Activated CD8-positive, alpha-beta memory T cell treated with anti-CD3 and anti-CD28 coated beads for 1 hour (primary cell): ENCODE measurements at places on chromosomes 7 and 10.

GRCh38 chr7:18626086-18626485 is 130.5 kb downstream of the HDAC9 start:
- no peak for DNase-seq

- DNase-seq: no peak
These were observed 436 bp upstream of the SLC25A13 start for GRCh38 chr7:96322373-96322695.

DNA sequence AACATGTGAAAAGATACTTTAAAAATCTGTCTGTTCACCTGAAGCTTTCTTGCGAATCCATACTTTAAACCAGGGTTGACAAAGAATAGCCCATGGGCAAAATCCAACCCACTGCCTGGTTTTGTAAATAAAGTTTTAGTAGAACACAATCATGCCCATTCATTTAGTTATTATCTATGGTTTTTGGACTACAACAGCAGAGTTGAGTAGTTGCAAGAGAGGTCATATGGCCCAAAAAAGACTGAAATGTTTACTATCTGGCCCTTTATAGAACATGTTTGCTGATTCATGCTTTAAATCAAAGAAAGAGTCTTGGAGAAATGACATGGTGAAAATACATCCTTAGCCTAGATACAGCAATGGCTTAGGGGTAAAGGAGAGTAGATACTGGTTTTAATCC is 356.2 kb downstream of the RNLS start:
- no peak for DNase-seq

DNA sequence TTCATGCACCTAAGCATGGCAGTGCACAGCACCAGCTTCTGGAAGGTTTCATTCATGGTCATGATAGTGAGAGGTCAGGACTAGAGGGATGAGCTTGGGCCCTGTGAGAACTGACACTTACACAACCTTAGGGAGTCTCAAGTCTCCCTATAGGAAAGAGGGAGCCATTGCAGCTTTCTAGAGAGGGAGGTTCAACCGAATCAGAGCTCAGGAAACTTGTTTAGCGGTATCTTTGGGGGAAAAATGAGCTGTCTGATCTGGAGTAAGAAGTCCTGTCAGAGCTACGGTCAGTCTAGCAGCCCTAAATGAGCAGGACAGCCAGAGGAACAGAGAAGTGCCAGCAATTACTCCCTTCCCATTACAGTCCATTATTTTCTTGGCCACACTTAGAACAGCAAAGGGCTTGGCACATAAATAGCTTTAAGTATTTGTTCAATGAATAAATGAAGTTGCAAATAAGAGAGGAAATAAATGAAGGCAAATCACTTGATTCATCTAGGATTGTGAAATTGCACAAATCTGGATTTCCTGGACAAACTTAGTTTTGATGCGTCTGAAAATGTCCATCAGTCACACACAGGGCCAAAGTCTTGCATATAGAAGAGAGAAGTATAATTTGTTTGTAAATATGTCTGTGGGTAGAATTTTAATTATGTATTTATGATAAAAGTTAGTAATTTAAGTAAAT is 262.0 kb downstream of the GLI3 start:
- no peak for DNase-seq

DNA sequence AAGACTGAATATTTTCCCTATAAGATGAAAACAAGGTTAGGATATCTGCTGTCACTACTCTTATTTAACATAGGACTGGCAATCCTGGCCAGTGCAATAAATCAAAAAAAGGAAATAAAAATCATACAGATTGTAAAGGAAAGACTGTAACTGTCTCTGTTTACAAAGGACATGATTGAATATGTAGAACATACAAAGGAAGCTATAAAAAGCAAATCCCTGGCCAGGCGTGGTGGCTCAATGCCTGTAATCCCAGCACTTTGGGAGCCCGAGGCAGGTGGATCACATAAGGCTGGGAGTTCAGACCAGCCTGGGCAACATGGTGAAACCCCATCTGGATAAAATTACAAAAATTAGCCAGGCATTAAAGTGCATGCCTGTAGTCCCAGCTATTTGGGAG is 15.8 kb downstream of the ZNF485 start:
- DNase-seq: no peak

GRCh38 chr7:108723381-108723814 is 153.7 kb downstream of the DNAJB9 start:
- DNase-seq: no peak

DNA sequence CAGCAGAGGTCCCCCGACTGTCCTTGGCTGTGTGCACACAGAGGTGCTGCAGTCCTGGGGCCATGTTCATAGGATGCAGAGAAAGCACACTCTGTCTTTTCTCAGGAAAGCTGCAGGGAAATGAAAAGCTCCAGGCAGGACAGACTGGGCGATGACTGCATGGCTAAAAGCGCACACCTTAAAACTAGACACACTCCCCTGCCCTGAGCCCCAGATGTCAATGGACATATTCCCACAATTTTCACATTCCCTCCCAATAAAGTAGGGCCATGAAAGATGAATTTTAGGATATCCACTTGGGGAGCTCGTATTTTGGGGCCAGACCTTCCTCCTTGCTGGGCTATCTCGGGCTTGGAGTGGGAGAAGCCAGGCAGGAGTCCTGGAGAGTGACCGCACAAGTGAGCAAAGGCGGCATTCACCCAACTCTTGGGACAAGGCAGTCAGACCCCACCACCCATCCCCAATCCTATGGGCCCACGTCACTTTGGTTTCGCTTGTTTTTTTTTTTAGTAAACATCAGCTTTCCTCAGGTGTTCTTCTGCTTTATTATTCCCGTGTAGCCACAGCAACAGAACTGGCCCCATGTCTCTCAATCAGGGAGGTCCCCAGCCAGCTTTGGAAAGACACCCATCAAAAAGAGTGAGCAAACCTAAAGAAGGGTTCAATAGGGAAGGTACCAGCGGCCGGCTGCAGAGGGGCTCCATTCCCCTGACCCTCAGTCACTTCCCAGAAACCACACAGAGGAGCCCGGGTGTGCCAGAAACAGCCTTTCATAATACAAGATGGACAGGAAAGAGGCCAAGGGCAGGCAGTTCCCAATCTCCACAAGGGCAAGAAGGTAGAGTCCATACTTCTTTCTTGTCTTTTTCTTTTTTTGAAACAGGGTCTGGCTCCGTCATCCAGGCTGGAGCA is 12.7 kb downstream of the GPRIN2 start:
- DNase-seq: no peak

GRCh38 chr7:21099955-21100354 is 313.3 kb upstream of the SP8 start:
- no peak for DNase-seq

GRCh38 chr7:10237306-10237705 is 736.4 kb upstream of the PHF14 start:
- no peak for DNase-seq

DNA sequence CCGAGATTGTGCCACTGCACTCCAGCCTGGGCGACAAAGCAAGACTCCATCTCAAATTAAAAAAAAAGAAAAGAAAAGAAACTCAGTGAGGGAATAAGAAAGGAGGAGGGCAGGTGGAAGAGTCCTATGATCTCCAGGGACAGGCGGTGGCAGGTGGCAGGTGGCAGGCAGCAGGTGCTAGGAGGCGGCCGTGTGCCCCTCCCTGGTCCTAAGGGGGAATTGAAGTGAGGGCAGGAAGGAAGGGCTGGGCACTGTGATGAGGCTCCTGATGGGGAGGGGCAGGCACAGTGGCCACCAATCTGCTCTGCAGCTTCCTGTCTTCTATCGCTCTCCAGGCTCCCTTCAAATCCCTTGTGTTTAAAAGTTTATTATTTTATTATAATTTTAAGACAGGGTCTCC is 41.2 kb upstream of the UBE3C start:
- no peak for DNase-seq

- DNase-seq: no peak
These were observed 3.0 kb downstream of the TBATA start for GRCh38 chr10:70782086-70782745.

- no peak for DNase-seq
These were observed 4.3 kb upstream of the INSYN2A start for GRCh38 chr10:127200646-127201045.

- no peak for DNase-seq
These were observed 121.8 kb upstream of the SEM1 start for GRCh38 chr7:96831446-96831845.

GRCh38 chr10:113960617-113961181 is 83.0 kb upstream of the ADRB1 start:
- DNase-seq: peak; percentile 2

DNA sequence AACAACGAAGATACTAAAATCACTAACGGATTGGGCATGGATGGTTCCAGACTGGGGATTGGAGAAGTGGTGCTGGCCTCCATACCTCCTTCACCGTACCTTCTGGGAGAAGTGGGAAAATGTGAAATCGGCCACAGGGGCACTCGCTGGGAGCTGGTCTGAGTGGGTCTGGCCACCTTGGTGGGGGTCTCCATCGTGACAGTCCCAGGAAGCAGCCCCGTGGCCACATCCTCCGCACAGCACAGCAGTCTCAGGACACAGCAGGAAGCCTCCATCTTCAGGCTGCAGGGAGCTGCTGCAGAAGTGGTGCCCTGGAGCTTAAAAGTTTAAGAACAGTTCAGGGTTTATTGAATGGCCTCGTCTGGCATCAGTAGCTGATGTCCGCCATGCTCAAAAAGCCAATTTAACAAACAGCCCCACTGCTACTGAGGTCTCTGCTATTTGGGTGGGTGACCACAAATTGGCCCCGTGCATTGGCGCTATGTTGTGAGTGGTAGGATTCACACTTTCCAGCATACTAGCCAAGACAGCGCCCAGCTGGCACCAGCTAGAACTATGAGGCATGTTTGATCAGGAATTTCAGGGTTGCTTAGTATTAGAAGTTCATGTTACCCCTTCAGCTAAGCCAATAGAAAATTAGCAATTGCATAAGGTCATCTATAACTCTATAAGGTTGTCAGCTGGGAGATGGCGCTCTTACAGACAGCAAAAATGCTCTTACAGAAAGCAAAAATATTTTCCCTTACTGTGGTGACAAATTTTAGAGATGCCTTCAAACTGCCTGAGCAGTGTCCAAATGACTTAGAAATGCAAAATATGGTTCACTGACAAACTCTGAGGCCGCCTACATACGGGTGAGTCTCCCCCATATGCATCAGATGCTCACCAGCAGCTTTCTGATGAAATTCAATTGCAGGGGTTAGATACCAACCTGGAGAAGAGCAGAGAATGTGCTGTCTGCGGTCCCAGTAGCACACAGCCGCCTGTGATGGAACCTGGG is 17.0 kb downstream of the PKD1L1 start:
- no peak for DNase-seq

- DNase-seq: no peak
These were observed 151.2 kb downstream of the TPST1 start for GRCh38 chr7:66356277-66356721.

DNA sequence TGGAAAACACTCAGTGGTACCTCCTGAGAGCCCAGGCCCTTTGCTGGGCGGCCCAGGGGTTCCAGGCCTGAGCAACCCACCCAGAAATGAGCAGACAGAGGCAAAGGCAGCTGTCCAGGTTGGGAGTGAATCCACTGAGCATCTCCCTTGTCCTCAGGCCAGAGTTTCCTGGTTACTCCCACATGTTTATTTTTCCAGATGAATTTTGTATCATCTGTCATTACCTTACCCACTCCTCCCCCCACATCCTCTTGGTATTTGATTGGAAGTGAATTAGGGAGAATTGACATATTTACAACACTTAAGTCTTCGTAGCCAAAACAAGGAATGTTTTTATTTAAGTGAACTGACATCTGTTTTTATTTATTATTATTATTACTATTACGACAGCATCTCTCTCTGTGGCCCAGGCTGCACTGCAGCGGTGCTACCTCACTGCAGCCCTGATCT is 13.2 kb upstream of the LMBR1 start:
- DNase-seq: no peak

DNA sequence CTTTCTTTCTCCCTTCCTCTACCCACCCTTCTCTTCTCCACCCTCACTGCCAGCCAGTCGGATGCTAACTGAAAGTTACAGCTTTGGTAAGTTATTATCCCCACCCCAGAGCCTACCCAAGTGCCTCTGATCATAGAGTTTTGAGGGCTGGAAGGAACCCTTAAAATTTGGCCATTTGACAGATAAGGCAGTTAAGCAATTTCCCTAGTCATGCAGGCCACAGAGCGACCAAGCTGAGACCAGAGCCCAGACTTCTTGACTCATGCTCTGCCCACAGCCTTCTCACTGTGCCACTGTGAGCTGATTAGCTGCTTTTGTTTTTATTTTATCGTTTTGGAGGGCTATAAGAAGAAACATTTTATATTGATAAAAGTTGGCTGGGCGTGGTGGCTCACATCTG is 17.2 kb downstream of the SAP25 start:
- DNase-seq: no peak

- no peak for DNase-seq
These were observed 178.0 kb downstream of the AMPH start for GRCh38 chr7:38453168-38453567.

DNA sequence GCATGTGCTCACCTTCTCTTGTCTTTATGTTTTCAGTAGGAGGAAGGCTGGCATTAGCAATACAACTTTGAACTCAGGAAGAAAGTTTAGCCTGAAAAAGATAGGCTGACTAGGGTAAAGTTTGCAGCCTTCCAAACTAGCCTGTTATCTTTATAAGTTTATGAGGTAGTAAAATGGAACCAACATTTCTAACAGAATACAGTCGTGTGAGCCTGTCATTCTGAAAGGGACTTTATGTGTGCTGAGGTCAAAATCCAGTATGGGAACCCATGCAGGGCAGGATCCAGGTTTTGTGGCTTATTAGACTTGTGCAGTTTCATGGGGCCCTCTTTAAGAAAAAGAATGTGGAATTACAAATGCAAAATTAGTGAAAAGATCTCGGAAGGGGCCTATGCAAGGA is 201.0 kb upstream of the PRPS1L1 start:
- DNase-seq: no peak

DNA sequence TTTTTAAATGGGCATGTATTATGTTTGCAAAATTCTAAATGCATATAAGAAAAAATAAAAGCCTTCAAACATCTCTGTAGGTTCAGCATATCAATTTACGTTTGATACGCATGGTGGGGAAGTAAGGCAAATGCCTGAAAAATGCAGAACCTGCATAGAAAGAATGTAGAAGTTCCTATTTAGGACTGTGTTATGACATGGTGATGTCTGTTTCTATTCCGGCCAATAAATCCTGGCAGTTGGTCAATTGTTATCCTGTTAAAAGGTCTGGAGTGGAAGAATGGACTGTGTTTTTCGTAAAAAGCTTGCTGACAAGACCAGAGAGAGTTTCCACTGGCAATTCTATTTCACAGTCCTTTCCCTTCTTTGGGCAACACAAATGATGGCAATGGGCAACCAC is 49.6 kb upstream of the CAV2 start:
- no peak for DNase-seq

- no peak for DNase-seq
These were observed at the start of gene CHST15 for GRCh38 chr10:124092860-124093773. TSS of gene CHST15 (minus strand) at chr10:124093598. CDS start at chr10:124046212, 47,386 bp downstream.

DNA sequence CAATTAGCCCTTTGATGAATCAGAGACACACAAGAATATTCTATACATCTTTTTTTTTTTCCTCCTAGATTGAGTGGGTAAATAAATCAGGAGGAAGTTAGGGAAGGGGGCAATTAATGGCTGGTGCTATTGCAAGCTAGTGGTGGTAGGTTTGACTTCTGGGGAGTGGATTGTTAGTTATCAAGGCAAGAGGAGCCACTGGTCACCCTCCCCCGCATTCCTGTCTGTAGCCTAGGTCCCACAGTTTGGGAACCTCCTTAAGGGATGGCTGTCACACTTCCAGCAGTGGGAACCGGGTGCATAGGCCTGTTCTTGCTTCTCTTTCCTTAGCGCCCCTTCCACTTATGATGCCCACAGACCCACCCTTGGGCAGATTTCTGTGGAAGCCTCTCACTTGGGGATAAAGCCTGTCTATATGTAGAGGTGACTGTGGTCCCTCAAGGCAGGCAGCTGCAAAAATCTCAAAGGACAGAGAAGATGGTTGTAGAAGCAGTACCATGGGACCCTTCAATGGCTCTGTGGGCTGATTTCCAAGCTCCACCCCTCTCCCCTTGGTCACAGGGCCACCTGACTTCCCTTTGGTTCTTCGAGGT is 2.3 kb upstream of the ADCK2 start:
- no peak for DNase-seq
